ENCODE measurements at places on chromosomes 7 and 10.

DNA sequence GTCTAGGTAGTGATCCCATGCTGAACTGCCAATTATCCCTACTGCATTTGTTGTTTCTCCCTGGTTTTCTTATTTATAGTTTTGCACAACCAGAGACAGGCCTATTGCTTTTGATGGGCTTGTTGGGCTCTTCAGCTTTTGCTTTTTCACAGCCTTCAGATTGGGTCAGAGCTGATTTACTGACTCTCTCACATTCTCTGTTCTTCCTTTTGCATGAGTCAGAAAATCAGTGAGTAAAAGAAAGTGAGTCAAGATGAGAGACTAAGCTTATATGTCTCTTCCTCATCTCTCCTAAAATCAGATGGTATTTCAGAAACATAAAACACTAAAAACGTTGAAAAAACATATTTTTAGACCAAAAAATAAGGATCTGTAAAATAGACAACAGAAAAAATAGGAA is 1135.4 kb downstream of the XPNPEP1 start:
- no peak for DNase-seq

DNA sequence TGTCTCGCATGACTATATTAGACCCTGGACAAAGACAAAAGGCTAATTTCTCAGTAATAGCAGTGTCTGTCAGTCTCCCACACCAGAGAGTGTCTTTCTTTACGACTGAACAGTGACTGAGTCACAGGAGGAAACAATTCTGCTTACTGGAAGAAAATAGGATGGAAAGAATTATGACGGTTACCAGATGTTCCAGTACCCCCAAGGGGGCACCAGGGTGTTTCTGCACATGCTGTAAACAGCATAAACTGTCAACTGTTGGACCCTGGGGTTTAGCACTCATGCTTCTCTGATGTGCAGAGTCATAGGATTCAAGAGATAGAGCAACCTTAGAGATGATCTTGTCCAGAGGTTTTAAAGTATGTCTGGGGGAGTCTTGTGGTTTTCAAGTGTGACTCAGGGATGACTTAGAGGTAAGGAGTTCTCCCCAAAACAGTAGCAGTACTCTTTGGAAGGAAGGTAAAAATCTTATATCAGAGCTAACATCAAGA is 291.7 kb downstream of the THSD7A start:
- DNase-seq, result no peak

- no peak for DNase-seq
Observed at GRCh38 chr10:121687095-121687813, 89.0 kb upstream of the FGFR2 start.

GRCh38 chr7:66344166-66344565 is 139.0 kb downstream of the TPST1 start:
- no peak for DNase-seq

- no peak for DNase-seq
Observed at GRCh38 chr7:116521046-116521664, 3.7 kb upstream of the CAV1 start.

DNA sequence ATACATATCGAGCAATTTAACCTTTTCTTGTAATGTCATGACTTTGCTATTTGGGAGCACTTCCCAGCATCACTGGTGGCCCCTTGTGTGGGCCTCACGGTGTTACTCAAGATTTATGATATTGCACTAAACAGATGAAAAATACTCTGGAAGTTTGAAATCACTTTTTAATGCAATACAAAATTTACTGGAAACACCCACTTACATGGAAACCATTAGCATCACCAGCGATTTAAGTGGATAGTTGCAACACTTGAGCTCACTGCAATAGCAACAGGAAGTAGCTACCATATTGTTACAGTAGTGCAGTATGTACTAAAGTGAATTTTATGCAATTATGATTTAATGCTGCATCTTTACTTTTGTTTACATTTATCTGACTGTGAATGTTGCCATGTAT is 184.4 kb downstream of the MDFIC start:
- DNase-seq, result no peak

DNA sequence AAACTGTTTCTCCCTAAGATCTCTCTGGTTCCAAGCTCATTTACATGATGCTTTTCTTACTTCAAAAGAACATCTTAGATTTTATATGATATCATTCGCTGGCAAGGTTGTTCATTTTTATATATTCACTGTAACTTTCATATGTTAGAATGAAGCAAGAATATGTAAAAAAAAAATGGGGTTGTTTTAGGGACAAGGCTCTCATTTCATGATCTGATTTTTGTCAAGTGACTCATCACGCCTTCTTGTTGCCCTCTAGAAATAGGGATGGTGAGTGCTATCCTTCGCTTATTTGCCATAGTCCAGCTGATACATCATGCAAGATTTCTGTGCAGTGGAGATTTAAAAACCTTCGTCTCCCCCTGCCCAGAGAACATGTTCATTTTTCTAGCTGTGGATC is 14.0 kb upstream of the CELF2 start:
- DNase-seq, result no peak

DNA sequence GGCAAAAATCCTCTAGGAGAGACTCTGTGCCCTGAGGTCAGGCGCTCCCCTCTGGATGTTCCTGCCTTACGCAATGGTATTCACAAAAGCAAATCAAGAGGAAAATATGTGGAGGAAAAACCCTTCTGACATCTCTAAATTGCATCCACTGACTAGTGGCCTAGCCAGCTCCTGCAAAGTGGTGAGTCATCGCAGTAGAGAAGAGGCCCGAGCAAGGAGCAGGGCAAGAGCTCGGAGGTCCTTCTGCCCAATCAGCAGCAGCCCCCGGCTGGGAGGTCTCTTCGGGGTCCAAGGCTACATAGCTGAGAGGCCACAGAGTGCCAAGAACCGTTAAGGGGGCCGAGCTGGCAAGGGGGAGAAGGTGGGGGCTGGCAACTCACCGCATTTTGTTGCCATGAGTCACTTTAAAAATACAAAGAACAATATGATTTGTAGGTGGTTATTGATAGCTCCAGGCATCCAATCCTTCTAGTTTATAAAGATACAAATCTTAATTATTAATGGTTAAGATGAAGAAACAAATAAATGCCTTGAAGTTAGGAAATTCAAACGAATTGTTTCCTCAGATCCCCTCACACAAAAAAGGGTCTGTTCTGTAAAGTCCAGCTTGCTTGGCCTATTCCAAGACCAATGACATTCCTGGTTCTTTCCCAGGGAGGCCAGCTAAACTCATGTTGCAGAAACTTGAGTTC is 161.6 kb downstream of the PKD1L1 start:
- no peak for DNase-seq

DNA sequence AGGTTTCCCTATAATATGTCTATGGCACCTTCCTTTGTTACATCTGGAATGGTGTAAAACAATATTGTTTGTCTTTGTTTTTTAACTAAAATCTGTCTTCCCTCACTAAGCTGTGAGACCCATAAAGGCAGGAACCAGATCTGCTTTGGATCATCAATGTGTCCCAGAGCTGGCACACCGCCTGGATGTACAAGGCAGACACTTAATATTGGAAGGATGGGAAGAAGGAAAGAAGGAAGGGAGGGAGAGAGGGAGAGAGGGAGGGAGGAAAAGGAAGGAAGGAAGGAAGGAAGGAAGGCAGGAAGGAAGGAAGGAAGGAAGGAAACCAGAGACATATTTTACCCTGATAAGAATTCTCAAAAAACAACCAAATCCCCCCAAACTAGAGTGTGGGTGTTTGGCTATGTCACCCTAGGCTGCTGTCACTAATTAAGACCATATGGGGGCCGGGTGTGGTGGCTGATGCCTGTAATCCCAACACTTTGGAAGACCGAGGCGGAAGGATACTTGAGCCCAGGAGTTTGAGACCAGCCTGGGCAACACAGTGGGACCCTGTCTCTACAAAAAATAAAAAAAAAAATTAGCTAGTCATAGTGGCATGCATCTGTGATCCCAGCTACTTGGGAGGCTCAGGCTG is 59.6 kb downstream of the SH3PXD2A start:
- no peak for DNase-seq

DNA sequence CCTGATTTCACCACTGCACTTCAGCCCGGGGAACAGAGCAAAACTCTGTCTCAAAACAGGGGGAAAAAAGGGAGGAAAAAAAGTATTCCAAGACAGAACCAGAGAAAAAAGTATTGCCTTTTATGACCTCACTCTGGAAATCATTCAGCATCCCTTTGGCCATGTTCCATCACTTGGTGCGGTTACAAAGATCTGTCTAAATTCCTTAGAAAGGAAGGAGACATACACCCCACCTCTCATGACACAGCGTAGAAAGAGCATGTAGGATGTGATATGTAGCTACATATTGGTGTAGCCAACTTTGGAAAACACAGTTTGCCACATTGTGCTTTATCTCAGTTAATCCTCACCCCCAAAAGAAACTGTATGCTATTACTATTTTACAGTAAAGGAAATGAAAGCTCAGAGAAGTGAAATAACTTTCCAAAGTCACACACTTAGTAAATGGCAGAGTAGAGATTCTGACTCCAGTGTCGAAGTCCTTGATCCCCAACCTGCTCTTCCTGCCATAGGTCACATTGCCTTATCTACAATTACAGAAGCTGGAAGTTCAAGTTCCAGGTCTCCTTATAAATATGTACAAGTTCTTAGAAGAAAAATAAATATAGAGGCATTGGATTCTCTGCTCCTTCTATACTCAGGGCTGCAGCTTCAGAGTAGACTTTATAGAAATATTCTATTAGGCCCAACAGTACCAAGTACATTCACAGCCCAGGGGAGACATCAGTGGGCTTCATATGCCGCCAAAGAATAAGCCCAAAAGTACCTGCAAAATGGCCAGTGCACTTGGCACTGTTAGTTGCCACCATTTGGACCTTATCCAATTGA is 91.6 kb upstream of the KMT2E start:
- DNase-seq, result no peak

DNA sequence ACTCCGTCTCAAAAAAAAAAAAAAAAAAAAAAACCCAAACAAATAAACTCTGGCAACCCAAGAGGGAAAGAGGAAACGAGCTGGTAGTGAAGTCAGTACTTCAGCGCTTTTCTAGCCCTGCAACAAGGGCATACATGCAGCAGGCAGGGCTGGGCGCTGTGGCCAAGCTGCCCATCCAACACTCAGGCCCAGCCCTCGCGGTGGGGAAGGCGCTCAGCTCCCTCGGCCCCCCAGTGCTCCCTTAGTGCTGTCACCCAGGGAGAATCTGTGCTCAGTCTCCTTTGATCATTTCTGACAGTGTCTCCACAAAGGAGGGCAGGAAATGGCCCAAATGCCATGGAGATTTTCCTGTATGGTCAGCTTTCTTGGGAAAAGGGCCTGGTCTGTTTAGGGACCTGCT is 97.2 kb downstream of the SMURF1 start:
- DNase-seq, result no peak

DNA sequence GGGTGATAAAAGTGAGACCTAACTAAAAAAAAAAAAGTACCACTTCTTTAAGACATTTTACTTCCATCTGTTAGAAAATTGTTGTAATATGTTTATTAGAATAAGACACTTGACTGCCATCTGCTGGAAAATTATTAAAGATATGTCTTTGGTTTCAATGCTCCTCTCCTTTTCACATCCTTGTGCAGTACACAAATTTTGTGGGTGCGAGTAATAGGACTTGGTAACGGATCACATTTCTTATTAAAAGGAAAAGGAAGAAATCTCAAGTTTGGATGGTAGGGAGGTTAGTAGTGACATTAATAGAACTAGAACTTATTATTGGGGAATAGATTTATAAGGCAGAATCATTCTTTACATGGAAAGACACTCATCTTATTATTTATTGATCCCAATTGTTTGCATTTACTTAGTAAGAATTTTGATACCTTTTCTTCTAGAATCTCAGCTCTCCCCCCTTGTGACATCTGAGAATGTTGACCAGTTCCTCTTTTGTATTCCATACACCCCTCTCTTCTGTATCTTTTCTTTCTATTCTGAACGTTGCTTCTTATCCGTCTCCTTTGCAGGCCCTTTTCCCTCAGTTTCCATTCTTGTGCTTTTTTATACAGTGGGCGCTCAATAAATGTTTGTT is 43.0 kb upstream of the RPA3 start:
- DNase-seq, result no peak

- DNase-seq, result no peak
Observed at GRCh38 chr10:49415109-49415508, 19.2 kb upstream of the DRGX start.

DNA sequence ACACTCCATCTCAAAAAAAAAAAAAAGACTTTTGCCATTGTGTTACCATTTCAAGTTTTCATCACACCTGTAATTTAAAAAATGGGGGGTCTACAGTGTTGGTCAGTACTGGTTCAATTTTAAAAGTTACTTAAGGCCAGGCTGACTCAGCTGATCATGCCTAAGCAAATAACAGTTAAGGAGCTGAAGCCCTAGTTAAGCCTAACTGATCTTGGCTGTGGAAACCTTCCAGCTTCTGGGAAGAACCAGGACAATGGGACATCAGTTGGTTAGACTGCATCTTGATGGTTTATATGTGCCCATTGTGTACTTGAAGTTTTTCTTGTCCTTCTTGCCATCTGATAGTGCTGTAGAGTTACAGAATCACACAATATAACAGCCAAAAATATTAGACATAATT is 26.7 kb downstream of the VCL start:
- no peak for DNase-seq

GRCh38 chr10:97633921-97634320 is 621 bp upstream of the MORN4 start:
- DNase-seq, result peak; percentile 8

- peak; percentile 39 for DNase-seq
Observed at GRCh38 chr7:158586499-158587161, 993 bp downstream of the PTPRN2 start.

GRCh38 chr7:47539398-47540052 is 42.4 kb downstream of the TNS3 start:
- no peak for DNase-seq

DNA sequence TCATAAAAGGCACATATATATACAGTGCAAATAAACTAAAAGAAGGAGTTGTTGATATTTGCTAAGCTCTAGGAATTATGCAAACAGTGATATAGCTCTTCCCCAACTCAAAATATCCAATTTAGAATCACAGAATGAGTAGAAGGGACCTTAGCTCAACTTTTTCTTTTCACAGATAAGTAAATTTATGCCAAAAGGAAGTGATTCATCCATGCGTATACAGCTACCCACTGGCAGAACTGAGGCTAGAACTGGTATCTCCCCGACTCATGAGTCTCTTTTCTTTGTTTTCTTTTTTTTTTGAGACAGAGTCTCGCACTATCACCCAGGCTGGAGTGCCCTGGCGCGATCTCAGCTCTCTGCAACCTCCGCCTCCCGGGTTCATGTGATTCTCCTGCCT is 54.2 kb upstream of the SVIL start:
- no peak for DNase-seq

GRCh38 chr10:97356318-97356914 is 21.9 kb upstream of the FRAT2 start:
- no peak for DNase-seq

DNA sequence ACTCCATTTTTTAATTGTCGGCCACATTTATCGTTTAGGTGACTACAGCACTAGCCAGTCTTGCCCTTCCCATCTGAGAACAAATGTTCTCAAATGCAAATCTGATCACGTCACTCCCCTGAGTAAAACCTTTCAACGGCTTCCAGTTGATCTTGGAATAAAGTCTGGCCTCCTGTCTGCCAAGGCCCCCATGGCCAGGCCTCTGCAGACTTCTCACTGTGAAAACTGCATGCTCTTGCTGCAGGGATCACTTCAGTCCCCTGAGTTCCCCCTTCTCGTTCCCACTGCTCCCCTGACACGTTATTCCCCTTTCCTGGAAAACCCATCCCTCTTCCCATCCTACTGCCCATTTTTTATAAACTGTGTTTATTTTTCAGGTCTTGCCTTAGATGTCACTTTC is 124.1 kb upstream of the NEBL start:
- DNase-seq, result no peak

- no peak for DNase-seq
Observed at GRCh38 chr7:98862716-98863420, 6.9 kb downstream of the TMEM130 start.

Data from NCI-H345 (cell line).